Cardiac fibroblast (primary cell): ENCODE measurements at places on chromosomes 11 and 22.

GRCh38 chr11:56846631-56847576, 98.4 kb upstream of the OR9G4 start:
- peak; percentile 3 for DNase-seq

GRCh38 chr11:60396382-60396781, at the start of gene MS4A14:
Gene MS4A14, plus strand, starts transcription at chr11:60396459. Its CDS starts 120 bp downstream, at chr11:60396579.
- no peak for DNase-seq

GRCh38 chr22:38201711-38202436, at the start of gene MAFF:
Gene MAFF, plus strand, starts transcription at chr22:38201994. Its CDS starts 11,860 bp downstream, at chr22:38213854.
- peak; percentile 99 for DNase-seq

DNA sequence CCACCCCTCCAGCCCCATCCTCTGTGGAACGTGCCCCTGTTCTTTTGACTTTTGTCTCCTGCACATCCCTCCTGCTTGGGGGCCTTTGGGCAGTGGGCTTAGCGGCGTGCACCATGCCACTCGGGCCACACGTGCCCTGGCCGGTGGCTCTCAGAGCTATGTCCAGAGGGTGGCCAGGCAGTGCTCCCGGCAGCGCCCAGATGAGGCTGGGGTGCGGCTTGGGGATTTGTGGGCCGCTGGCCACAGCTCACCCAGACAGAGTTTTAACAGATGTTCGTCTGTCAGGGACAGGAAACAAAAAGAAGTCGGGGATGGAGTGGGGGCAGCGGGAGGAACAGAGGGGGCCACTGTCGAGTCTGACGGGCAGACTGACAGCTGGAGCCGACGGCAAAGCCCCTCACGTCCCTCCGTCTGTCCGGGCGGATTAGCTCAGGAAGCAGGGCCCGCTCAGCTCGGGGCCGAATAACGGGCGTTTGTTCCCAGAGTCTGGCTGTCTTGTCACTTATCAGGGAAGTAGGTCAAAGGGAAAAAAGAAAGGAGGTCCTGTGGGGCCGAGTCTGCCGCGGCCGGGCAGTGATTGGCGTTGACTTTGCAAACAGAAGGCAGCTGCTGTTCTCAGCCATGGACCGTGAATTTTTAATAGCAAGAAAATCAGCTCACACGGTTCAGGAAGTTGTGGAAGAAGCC, 61.6 kb downstream of the LRP5 start:
- DNase-seq: peak; percentile 75

- no peak for DNase-seq
These were observed 48.0 kb upstream of the C11orf87 start for GRCh38 chr11:109374032-109374431.

GRCh38 chr11:93474123-93474522, 69.1 kb downstream of the SMCO4 start:
- DNase-seq: no peak

- DNase-seq: no peak
These were observed 78.8 kb downstream of the TSPAN18 start for GRCh38 chr11:44805596-44805995.

GRCh38 chr11:86172894-86173293, 71.7 kb upstream of the EED start:
- peak; percentile 67 for DNase-seq

DNA sequence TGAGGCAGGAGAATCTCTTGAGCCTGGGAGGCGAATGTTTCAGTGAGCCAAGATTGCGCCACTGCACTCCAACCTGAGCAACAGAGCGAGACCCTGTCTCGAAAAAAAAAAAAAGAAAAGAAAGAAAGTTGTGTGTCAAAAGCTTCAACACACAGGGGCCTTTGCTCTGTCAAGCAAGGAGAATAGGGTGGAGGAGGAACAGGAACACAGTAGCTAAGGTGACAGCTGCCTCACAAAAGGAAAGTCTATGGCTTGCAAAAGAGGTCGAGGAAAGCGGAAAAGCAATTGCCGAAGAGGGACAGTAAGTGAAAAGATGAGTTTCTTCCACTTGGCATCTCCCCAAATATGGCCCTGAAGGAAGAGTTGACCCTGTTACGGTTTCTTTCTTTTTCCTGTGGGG, 26.5 kb upstream of the TMA7B start:
- no peak for DNase-seq

GRCh38 chr11:71204294-71204693, 48.1 kb downstream of the SHANK2 start:
- no peak for DNase-seq

DNA sequence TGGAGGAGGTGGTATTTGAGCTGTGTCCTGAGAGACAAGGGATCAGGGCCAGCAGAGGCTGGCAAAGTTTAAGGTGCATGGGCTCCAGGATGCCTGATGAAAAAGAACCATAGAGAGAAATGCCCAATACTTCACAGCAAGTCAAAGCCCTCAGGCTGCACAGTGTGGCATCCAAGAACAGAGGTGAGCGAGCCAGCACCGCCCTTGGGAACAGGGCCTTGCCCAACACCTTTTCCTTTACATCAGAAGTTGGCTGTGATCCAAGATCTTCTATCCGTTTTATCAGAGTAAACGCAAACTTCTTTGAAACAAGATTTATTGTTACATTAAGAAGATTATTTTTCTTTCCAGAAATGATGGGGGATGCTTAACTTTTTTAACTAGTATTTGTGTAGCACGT, 1.4 kb downstream of the B3GNT6 start:
- no peak for DNase-seq

GRCh38 chr11:61507962-61508861, at the start of gene LRRC10B:
Gene LRRC10B, plus strand, starts transcription at chr11:61508749. Its CDS starts 250 bp downstream, at chr11:61508999.
- DNase-seq: no peak

DNA sequence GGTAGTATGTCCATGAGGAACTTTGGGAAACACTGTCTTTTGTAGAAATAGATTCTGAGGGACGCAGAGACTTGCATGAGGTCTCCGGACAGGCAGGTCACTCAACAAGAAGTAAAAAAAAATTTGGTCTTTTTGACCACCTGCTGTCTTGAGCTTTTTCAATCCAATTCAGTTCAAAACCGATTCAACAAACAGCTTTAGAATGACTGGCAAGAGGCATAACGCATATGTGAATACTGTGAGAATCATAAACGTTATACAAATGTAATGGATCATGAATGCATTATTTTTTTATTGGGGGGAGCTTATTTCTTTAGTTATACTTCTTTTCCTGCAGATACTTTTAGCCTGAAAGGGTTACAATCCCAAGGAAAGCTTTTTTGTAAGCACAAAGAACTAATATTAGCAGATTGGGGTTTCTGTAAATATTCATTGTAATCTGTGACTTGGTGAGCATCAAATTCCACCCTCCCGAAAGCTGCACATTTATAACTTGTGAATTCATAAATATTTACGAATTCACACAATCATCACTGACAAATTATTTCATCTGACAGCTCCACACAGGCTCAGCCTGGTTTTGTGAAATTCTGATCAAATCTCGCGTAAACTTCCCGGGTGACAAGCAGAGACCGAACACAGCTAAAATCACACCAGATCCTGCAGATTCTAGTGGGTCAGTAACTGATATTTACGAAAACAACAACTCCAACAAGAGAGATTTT, 507.7 kb downstream of the MN1 start:
- no peak for DNase-seq

GRCh38 chr11:74320538-74320937, 9.1 kb upstream of the P4HA3 start:
- peak; percentile 66 for DNase-seq

GRCh38 chr11:124886978-124887666, 10.5 kb downstream of the ROBO4 start:
- no peak for DNase-seq

GRCh38 chr22:39984006-39984405, 10.7 kb upstream of the FAM83F start:
- DNase-seq: peak; percentile 48

- DNase-seq: no peak
These were observed 1.8 kb downstream of the GALR3 start for GRCh38 chr22:37824674-37825641.

- DNase-seq: no peak
These were observed 2.7 kb upstream of the PIM3 start for GRCh38 chr22:49957826-49958365.

DNA sequence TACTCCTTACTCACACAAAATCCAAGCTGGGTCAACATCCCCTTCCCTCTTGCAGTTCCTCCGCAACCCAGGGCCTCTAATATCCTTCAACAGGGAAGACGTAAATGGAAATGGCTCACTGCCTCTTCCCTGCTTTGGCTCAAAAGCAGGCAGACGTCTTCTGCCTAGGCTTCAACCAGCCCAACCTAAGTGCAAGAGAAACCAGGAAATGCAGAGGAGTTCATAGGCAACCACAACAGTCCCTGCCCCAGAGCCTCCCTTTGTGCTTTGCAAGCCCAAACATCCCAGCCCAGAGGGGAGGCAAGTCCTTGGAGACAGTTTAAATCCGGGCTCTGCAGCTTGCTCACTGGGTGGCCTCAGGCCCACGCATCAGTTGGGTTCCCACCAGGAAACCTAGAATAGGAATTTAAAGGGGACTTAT, 33.3 kb downstream of the CD6 start:
- no peak for DNase-seq

DNA sequence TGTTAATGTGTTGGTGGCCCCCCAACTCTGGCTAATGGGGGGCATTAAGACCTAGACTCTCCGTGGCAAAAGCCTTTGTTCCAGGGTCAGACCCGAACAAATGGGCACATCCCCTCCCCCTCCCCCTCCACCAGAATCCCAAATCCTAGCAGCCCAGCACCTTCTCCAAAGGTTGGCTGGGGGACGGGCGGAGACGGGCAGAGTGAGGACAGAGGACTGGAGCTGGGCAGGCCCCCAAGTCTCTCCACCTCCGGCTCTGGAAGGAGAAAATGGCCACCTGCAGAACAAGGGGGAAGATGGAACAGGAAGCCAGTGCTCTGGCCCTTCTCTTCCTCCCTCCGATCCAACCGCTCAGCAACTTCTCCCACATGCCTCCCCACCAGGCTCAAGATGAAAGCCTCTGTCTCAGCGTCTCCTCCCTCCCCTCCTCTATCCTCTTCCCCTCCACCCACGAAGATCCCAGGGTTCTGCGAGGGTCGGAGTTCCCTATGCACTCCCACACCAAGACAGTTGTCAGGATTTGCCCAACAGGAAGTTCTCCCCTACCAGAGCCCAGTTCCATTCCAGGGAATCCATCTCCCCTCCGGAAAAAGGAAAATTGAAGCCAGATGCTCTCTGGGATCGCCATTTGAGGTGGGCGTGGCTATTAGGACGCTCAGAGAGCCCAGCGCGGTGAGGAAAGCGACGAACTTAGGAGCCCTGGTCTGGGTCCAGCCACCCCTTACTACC, 20.1 kb downstream of the ADA2 start:
- DNase-seq: peak; percentile 68
